Activated CD4-positive, alpha-beta T cell treated with anti-CD3 and anti-CD28 coated beads, Interleukin-2, amount 50 U/mL, for 24 hours (primary cell): ENCODE measurements at places on chromosomes 5 and 9.

DNA sequence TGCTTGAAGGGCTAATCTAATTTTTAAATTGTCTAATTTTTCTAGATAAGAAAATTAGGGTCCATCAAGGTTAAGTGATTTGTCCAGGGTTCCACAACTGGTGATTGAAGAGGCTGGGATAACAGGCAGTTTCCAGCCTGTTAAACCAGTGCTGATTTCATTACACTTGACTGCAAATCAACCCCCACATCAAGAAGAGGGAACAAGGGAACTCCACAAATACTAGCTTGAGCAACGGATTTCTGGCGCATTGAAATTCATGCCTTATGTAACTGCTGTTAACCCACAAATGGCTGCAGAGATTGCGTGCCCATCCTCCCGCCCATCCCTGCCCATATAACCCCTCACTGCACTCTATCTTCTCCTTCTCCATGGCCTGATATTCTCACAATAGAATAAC lies 10.0 kb downstream of the PLPPR1 start:
- no peak for DNase-seq

DNA sequence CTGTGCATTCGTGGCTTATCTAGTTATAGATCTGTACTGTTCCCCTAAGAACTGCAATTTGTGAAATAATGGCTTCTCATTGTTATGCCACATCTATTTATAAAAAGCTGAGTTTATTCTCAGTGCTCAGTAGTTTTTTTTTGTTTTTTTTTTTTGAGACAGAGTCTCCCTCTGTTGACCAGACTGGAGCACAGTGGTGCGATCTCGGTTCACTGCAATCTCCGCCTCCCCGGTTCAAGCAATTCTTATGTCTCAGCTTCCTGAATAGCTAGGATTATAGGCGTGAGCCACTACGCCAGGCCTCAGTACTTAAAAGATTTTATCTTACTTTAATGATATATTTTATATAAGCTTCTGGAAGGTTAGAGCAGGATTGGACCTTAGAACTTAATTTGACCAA lies 19.0 kb downstream of the SEC61B start:
- DNase-seq: no peak

DNA sequence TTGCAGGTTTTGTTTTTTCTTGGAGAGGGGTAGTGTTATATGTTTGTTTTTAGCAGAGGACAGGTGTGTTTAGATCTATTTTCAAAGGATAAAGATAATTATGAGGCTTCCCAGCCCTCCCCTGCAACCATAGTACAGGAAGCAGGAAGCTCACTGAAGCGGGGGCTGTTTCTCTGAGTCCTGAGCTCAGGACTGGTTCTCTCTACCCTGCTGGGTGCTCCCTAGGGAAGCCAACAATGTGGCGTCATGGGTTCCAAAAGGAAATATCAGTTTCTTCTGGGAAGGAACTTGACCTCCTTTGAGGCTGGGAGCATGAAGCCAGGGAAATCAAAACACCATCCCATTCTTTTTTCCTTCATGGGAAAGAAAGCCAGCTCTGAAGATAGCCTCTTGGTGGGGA lies 62.2 kb downstream of the RAD23B start:
- no peak for DNase-seq

GRCh38 chr9:10700291-10700690 lies 87.5 kb upstream of the PTPRD start:
- DNase-seq: no peak

- no peak for DNase-seq
Measured at GRCh38 chr9:3125602-3126405, 281.9 kb upstream of the PUM3 start.

GRCh38 chr5:55037046-55037771 lies 13.2 kb downstream of the GZMK start:
- peak; percentile 60 for DNase-seq

GRCh38 chr9:132946631-132947295 lies 2.3 kb upstream of the TSC1 start:
- DNase-seq: no peak

- no peak for DNase-seq
Measured at GRCh38 chr5:108924457-108924961, 176.8 kb downstream of the FER start.
